Activated T-helper 2 cell treated with anti-CD3 and anti-CD28 coated beads, Interferon-gamma antibody, Interleukin-2, Interleukin-4, amounts not matched to agents 10 μg/mL and 5 μg/mL and 100 μg/mL, durations not matched to agents 14 hours and 24 hours and 36 hours (primary cell): ENCODE measurements at places on chromosomes 7 and 10. TPM values are rescaled to one million over a fixed set of nuclear protein-coding genes. Genes with fewer than 3 reads are reported as not detected.

The EMX2 gene
- not detected in 2 replicates for total RNA-seq

The SCIN gene
- not detected in 2 replicates for total RNA-seq

DNA sequence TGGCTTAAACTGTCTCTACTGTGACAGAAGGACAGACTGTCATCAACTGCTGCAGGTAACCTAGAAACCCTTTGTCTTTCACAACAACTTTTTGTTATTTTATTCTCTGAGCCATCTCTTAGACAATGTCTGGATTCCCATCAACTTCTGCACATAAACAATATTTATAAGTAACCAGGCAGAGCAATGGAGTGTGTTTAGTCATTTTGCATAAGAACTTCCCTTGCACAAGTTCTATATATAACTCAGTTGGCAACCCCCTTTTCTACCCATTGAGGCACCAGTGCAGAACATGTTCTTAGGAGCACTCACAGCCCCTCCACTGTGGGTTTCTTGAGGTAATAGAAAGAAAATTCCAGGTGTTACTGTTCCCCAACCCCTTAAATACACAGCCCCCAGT is 65.0 kb upstream of the IL6 start:
- H3K4me1 ChIP-seq: peaks cover 50% of the 10 kb centered on the region
- peaks cover 8% of the 10 kb centered on the region for H3K36me3 ChIP-seq
- DNase-seq: no peak
- H3K27ac ChIP-seq: peak overlapping the region; percentile 48
- H3K27me3 ChIP-seq: peaks cover 37% of the 10 kb centered on the region

DNA sequence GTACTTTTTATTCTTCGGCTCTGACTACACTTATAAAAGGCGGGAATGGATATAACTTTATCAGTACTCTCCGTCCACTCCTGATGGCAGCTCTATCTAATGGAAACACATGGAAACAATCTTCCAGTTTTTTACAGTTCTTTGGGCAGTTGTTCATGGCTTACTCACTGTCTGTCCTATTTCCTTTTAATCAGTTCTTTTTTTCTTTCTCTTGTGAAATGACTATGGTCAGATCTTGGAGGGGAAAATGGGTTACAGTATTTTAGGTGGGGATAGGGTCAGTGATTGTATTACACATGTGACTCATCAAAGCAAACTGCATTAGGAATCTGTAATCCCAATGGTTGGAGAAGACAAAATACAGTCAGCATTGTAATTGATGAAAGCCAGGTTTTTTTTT is 112.4 kb downstream of the BICC1 start:
- no peak for DNase-seq
- H3K4me1 ChIP-seq: no peaks in the 10 kb centered on the region
- no peak overlapping the region for H3K27ac ChIP-seq
- no peaks in the 10 kb centered on the region for H3K27me3 ChIP-seq
- H3K4me3 ChIP-seq: no peak overlapping the region

- H3K27me3 ChIP-seq: no peaks in the 10 kb centered on the region
- H3K27ac ChIP-seq: no peak overlapping the region
- DNase-seq: no peak
- peaks cover 78% of the 10 kb centered on the region for H3K36me3 ChIP-seq
These were observed 13.7 kb downstream of the BPGM start for GRCh38 chr7:134660242-134660785.

GRCh38 chr10:33416209-33416608 is 81.7 kb upstream of the NRP1 start:
- no peak overlapping the region for H3K4me3 ChIP-seq
- peaks cover 42% of the 10 kb centered on the region for H3K27me3 ChIP-seq
- H3K4me1 ChIP-seq: peaks cover 2% of the 10 kb centered on the region
- DNase-seq: no peak
- no peak overlapping the region for H3K27ac ChIP-seq

The ITIH5 gene
- not detected in 2 replicates for total RNA-seq

- no peaks in the 10 kb centered on the region for H3K4me1 ChIP-seq
- no peak for DNase-seq
- no peak overlapping the region for H3K4me3 ChIP-seq
- no peak overlapping the region for H3K27ac ChIP-seq
- no peaks in the 10 kb centered on the region for H3K36me3 ChIP-seq
- H3K27me3 ChIP-seq: peaks cover 6% of the 10 kb centered on the region
These were observed 128.4 kb downstream of the CDH23 start for GRCh38 chr10:71525092-71525491.

DNA sequence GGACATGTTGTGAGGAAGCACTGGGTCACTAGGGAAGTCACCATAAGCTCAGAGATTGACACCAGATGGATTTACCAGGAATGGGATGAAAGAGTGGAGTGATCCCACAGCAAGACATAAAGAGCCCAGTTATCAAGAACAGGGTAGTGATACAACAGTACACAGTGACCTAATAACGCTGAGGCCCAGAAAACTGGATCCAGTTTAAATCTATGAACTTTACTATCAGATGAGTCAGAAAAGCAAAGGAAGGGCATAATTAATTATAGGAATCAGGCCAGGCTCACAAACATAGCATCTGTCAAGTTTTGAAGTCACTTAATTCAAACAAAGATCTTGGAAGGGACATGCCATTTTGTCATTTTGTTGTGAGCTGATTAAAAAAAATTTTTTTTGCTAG is 73.5 kb downstream of the LRRN3 start:
- H3K4me3 ChIP-seq: no peak overlapping the region
- H3K4me1 ChIP-seq: peaks cover under 1% of the 10 kb centered on the region
- DNase-seq: no peak
- H3K27me3 ChIP-seq: no peaks in the 10 kb centered on the region
- no peaks in the 10 kb centered on the region for H3K36me3 ChIP-seq
- H3K27ac ChIP-seq: no peak overlapping the region

The NUTM2E gene
- 0.11 TPM in 1 of 2 replicates, not detected in the other for total RNA-seq

DNA sequence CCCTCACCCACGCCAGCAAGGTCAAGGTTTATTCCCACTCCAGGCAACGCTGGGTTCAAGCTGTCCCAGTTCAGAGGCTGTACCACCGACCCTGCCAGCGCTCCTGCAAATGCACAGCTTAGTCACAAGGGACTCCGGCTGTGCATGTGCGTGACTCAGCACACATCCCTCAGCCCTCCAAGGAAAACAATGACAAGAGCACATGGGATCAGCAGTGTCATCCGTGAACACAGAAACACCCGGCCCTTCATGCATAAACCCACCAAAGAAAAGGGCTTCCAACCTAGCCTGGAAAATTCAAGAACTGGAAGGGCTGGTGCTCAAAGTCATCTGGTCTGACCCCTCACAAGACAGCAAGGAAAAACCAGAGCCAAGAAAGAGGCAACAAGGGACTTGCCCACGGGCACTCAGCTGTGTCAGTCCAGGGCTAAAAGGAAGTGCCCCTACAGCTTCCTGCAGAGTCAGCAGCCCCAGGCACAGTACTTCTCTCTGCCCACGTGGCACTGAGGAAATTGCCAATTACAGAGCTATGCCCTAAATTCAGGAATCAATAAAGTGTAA is 106.1 kb downstream of the KCNMA1 start:
- H3K27me3 ChIP-seq: no peaks in the 10 kb centered on the region
- H3K36me3 ChIP-seq: no peaks in the 10 kb centered on the region
- no peaks in the 10 kb centered on the region for H3K4me1 ChIP-seq
- no peak for DNase-seq
- H3K4me3 ChIP-seq: no peak overlapping the region

GRCh38 chr10:105774351-105774750 is 1133.3 kb downstream of the SORCS3 start:
- no peaks in the 10 kb centered on the region for H3K4me1 ChIP-seq
- DNase-seq: no peak
- H3K4me3 ChIP-seq: no peak overlapping the region
- no peaks in the 10 kb centered on the region for H3K36me3 ChIP-seq
- H3K27ac ChIP-seq: no peak overlapping the region

The GDF2 gene
- total RNA-seq: not detected in 2 replicates

- H3K27me3 ChIP-seq: peaks cover 14% of the 10 kb centered on the region
- peaks cover 7% of the 10 kb centered on the region for H3K4me1 ChIP-seq
- H3K27ac ChIP-seq: no peak overlapping the region
- H3K36me3 ChIP-seq: no peaks in the 10 kb centered on the region
- DNase-seq: no peak
These were observed 12.3 kb downstream of the DDC start for GRCh38 chr7:50552921-50553320.

GRCh38 chr7:103240806-103241205 is 56.4 kb upstream of the PMPCB start:
- H3K27ac ChIP-seq: no peak overlapping the region
- no peak overlapping the region for H3K4me3 ChIP-seq
- H3K4me1 ChIP-seq: no peaks in the 10 kb centered on the region
- H3K27me3 ChIP-seq: no peaks in the 10 kb centered on the region

The PLEKHS1 gene
- not detected in 2 replicates for total RNA-seq

DNA sequence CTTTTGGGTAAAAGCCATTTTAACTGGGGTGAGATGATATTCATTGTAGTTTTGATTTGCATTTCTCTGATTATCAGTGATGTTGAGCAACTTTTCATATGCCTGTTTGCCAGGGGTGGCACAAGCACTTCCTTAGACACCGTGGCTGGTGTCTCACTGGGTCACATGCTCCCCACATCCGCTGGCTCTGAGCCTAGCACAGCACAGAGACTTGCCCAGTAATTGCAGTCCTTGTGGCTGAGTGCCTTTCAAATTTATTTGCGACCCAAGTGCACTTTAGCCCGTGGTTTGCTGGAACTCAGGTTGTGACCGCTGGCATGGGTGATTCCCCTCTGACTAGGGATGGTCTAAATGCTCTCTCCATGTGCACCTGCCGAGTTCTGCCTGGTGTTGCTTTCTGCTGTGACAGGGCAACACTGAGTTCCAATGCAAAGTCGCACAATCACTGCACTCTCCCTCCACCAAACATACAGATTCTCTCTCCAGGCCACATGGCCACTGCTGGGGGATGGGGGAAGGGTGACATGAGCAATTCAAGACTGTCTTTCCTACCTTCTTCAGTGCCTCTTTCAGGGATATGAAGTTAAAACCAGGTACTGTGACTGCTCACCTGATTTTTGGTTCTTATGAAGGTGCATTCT is 66.5 kb downstream of the ZNF277 start:
- H3K4me3 ChIP-seq: no peak overlapping the region
- no peaks in the 10 kb centered on the region for H3K27me3 ChIP-seq
- H3K27ac ChIP-seq: no peak overlapping the region
- no peaks in the 10 kb centered on the region for H3K36me3 ChIP-seq
- DNase-seq: no peak

The TMEM176A gene
- total RNA-seq: not detected in 2 replicates

DNA sequence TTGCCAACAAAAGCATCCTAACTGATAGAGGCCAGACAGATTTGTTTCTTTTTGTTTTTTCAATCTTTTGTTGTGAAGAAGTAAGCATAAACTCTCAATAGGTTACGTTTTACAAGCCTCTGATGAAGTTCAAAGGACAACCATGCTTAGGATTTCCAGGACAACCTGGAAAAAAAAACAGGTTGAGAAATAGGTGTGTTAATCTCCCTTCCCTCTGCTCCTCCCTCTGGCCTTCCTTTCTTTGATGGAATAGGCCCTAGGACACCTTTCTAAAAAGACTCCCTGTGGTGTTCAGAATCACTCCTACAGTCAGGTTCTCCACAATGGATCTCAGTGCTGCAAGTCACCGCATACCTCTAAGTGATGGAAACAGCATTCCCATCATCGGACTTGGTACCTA is at the start of gene AKR1D1:
Gene AKR1D1 (plus strand): TSS at position 264 of the 400 bp plus-strand sequence. CDS start 60 bp downstream, at position 324.
- peaks cover 2% of the 10 kb centered on the region for H3K27me3 ChIP-seq
- no peaks in the 10 kb centered on the region for H3K36me3 ChIP-seq
- no peak within 1 kb of the TSS for H3K27ac ChIP-seq
- no peak for DNase-seq

GRCh38 chr7:74258639-74259038 is 4.4 kb upstream of the RFC2 start:
- H3K27me3 ChIP-seq: peaks cover 3% of the 10 kb centered on the region
- H3K4me1 ChIP-seq: peaks cover 9% of the 10 kb centered on the region
- DNase-seq: no peak
- H3K36me3 ChIP-seq: peaks cover 6% of the 10 kb centered on the region
- no peak overlapping the region for H3K4me3 ChIP-seq

GRCh38 chr10:102281102-102281487 is 35.8 kb downstream of the GBF1 start:
- H3K36me3 ChIP-seq: peaks cover 24% of the 10 kb centered on the region
- DNase-seq: no peak
- H3K27me3 ChIP-seq: no peaks in the 10 kb centered on the region
- H3K27ac ChIP-seq: no peak overlapping the region
- peak overlapping the region; percentile 1 for H3K4me3 ChIP-seq

DNA sequence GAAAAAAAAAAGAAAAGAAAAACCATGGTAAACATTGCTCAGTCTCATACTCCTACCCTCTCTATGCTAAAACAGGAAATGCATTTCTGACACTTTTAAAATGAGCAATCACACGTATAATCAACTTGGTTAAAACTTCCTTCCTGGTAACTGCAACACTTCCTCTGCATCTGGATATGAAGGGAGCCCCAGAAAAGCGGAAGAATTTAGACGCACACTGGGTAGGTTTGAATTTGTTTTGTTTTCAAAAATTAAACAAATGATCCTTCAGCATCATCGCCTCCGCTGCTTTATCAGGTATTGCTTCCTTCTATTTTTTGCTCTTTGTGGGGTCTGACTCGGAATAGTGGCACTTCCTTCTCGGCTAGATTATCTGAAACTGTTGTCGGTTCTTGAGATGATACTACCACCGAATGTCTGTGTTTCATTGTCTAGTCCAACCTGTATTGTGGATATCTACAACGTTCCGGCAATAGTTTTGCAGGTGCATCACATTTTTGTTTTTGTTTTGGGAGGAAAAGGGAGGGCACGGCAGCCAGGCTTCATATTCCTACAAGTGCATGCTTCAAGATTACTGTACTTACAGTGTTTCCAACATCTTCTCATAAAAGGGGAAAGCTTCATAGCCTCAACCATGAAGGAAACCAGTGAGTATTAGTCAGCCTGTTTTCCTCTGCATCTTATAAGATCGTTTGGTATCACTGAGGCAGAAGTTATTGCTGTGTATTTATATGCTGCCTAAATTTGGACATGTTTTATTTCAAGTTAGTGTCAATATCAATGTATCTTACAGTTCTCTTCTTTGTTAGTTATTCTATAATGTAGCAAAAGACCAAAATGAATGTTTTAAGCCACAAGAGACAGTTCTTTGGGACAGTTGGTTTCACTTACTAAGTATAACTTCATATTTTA is at the start of gene PIK3CG:
Gene PIK3CG (plus strand): TSS at position 153 of the 912 bp plus-strand sequence. CDS start 2,280 bp downstream, outside the sequence.
- no peaks in the 10 kb centered on the region for H3K27me3 ChIP-seq
- H3K36me3 ChIP-seq: peaks cover 41% of the 10 kb centered on the region
- peak within 1 kb of the TSS; percentile 85 for H3K27ac ChIP-seq
- H3K4me3 ChIP-seq: peak within 1 kb of the TSS; percentile 91
- H3K4me1 ChIP-seq: peaks cover 41% of the 10 kb centered on the region

The HABP2 gene
- total RNA-seq: not detected in 2 replicates

The CXCL12 gene
- not detected in 2 replicates for total RNA-seq

- peak overlapping the region; percentile 49 for H3K4me3 ChIP-seq
- no peak for DNase-seq
- H3K27me3 ChIP-seq: peaks cover 67% of the 10 kb centered on the region
- no peaks in the 10 kb centered on the region for H3K36me3 ChIP-seq
These were observed 728 bp downstream of the PARD3 start for GRCh38 chr10:34814223-34814912.

The SMO gene
- total RNA-seq: 0.64 and 0.89 TPM in 2 replicates

GRCh38 chr7:107856806-107857540 is 34.0 kb upstream of the DLD start:
- peaks cover under 1% of the 10 kb centered on the region for H3K27me3 ChIP-seq
- peaks cover 23% of the 10 kb centered on the region for H3K4me1 ChIP-seq
- H3K36me3 ChIP-seq: no peaks in the 10 kb centered on the region
- peak overlapping the region; percentile 62 for H3K27ac ChIP-seq
